ENCODE measurements at places on chromosomes 3 and 15.

DNA sequence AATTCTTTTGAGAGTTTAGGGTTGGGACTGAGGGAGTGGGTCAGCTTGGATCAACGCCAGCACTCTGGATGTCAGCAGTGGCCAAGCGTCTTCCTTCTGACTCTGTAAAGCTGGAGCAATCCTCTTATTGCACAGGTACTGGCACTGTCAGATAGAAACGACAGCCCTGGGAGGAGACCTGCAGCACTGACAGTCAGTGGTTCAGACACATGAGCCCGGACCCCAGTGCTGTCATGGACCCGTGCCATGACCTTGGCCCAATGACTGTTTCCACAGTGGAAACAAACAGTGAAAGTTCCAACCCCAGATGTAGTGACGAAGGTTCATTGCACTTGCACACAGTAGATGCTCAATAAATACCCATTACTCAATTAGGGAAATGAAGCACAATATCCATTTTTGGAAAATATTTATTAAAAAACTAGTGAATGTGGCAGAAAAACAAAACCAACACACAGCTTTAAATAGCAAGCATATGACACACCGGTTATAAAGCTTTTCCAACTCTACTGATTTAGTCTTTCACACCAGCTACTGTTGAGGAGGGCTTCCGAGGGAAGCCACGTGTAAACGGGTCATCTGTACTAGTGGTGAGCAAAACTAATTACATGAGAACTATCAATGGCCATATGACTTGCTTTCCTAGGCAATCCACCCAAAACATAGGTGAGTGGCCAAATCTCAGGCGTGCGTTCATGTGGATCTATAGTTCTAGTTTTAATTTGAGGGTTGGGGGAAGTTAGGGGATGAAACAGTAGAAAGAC is 22.1 kb downstream of the SIAH2 start:
- DNase-seq: no peak

GRCh38 chr3:34742151-34742550 is 897.2 kb upstream of the ARPP21 start:
- DNase-seq: no peak

- no peak for DNase-seq
Observed at GRCh38 chr3:43410592-43410991, 124.3 kb downstream of the SNRK start.

DNA sequence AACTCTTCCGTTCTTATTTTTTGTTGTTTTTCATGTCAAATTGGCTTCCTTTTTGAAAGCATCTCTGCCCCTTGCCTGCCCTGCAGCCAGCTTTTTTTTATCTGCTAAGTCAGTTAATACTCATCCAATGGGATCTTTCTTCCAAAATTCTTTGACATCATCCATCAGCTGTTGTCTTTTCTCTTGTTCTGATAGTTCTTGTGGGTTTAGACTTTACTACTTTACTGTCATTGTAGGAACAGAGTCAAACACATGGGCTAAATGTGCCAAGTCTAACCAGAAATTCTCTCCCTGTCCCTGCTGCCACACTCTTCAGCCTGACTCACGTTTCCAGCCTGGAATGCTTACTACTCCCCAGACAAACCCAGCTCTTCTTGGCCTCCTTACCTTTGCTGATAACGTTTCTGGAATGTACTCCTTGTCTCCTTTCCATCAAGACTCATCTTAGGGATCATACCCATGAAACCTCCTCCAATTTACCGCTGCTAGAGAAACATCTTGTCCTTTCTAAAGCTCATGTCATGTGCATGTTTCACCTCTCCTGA is 10.7 kb upstream of the VPS8 start:
- no peak for DNase-seq

DNA sequence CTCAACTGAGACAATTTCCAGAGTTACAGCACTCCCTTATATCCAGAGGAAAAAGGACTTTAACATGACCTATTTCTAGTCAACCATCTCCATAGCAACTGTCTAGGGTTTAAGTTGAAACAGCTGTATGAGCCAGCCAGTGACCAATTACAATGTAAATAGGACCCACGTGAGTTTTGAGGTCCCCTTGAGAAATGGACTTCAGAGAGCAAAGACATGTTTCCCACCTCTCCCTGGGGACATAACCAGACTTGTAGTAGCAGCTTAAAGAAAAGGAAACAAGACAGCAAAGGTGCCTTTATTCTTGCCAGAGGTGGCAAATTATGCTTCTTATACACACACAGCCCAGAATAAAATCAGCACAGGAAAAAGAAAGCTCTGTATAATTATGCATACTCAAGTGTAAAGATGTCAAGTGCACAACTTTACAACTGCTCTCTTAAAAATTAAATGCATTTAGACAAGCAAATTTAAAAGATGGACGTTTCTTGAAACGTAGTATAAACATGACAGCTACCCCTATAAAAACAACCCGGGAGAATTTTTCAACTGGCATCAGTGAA is 40.2 kb downstream of the SUMF1 start:
- no peak for DNase-seq

DNA sequence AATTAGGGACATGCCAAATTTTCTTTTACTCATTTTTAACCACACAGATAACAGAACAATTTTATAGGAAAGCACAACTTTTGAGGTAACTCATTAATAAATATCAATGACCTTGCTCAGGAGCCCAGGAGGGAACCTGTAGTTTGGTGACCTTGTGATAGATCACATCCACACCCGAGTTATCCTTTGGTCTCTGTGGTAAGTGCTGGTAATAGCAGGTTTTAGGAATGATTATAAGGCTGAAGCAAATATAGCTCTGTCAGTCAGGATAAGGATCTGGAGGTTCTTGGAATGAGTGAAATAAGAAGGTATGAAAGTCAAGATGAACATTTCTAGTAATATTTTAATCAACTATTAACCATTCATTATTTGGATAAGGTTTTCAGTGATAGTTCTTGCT is 46.5 kb downstream of the EPHA6 start:
- no peak for DNase-seq

DNA sequence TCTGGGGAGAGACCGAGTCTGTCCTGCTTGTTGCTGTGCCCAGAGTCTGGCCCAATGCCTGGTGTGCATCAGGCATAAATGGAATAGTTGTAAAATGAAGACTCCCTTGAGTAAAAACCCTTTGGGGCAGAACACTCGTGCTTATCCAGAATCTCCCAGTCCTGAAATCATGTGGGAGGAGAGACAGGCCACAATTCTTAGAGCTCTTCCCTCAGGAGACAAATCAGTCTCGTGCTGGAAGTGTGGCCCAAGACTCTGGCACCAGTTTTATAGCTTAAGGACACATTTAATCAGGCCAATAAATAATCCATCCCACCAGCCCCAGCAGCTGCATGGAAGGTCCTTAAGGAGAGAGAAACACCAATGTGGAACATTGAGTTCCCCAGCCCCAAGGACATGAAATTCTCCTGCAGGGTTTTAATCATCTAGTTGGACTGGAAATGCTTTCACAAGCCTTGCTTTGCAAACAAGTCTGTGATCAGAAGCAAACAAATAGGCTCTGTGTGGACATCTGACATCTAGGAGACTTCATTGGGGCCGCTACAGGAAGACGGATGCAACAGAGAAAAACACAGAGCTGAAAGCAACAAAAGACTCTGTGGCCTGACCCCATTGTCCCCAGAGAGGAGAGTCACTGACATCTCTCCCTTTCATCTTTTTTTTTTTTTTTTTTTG is 70.4 kb downstream of the LSM3 start:
- no peak for DNase-seq

DNA sequence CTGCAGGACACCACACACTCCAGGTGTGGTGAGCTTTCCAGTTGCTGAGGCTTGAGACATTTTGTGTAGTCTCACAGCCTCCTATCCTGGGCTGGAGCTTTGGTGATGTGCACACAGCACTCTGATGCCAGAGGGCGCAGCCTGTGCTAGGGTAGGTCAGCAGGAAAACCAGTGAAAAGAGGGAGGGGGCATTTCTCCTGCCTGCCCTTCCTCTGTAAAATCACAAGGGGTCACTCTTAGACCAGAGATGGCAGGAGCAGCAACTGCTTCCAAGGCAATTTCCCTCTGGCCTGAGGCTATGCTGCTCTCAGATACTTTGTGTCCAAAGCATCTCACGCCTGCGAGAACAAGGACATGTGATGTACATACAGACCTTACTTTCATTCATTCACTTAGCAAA is 16.5 kb upstream of the MUSTN1 start:
- DNase-seq: no peak

- DNase-seq: no peak
Observed at GRCh38 chr3:128780101-128780837, 54.3 kb downstream of the RAB7A start.

- no peak for DNase-seq
Observed at GRCh38 chr15:92806763-92807162, 93.4 kb upstream of the CHD2 start.

GRCh38 chr3:185825639-185826481 is 1.0 kb upstream of the IGF2BP2 start:
- no peak for DNase-seq

- DNase-seq: no peak
Observed at GRCh38 chr3:10142707-10143560, 1.4 kb downstream of the VHL start.

DNA sequence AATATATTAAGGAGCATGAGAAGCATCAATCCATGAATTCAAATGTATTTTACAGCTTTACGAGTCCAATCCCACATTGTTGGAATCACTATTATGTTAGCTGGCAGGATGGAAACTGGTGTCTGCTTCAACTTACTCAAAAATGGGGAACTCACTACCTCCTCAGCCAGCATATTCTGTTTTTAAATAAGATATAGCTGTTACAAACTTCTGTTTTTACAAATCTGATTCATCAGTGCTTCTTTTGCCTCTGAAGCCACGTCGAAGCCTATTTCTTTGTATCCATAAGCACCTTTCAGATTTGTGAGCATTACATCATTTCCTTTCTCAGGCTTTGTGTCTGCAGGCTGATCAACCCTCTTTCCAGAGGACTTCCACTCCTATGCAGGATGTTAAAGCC is 105.9 kb downstream of the TPRG1 start:
- DNase-seq: no peak

DNA sequence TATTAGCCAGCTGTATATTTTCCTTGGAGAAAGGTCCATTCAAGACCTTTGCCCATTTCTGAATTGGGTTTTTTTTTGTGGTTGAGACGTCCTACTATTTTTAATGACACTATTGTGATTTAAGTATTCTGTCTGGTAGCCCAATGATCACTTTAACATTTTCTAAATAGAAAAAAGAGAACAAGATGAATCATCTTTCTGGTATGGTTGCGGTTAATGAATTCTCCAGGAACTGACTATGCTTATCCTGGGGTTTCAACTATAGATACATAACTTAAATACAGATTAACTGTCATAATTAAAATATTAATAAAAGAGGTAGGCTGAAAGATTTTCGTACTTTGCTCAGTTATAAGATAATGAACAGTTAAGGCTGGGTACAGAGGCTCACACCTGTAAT is 51.9 kb downstream of the PBRM1 start:
- DNase-seq: no peak

DNA sequence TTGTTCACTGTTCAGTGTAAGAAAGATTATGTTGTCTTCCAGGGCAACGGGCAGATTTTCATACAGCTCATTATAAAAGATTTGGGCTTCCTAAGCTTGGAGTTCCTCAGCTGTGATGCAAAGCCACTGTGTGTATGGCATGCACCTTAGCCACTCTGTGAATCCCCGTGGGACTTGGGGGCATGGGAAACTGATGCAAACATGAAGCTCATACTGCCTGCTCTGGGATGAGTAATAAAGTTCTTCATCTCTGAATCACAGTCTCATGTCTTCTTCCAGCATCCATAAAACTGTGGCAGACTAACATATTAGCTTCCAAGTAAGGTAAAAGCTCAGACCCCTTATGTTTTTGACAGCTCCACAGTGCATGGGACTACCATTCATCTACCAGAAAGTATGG is 154.3 kb upstream of the RORA start:
- DNase-seq: no peak

GRCh38 chr3:81336470-81336869 is 425.0 kb downstream of the GBE1 start:
- no peak for DNase-seq

GRCh38 chr3:106758459-106758858 is 618.8 kb upstream of the CCDC54 start:
- DNase-seq: no peak

GRCh38 chr15:60536951-60537350 is 58.0 kb upstream of the ICE2 start:
- no peak for DNase-seq
